Fibroblast of lung (primary cell): ENCODE measurements at places on chromosomes 6 and 20. TPM values are rescaled to one million over a fixed set of nuclear protein-coding genes. Genes with fewer than 3 reads are reported as not detected.
A peak's percentile ranks its signal among the peaks of the same experiment; 100 is the strongest.

DNA sequence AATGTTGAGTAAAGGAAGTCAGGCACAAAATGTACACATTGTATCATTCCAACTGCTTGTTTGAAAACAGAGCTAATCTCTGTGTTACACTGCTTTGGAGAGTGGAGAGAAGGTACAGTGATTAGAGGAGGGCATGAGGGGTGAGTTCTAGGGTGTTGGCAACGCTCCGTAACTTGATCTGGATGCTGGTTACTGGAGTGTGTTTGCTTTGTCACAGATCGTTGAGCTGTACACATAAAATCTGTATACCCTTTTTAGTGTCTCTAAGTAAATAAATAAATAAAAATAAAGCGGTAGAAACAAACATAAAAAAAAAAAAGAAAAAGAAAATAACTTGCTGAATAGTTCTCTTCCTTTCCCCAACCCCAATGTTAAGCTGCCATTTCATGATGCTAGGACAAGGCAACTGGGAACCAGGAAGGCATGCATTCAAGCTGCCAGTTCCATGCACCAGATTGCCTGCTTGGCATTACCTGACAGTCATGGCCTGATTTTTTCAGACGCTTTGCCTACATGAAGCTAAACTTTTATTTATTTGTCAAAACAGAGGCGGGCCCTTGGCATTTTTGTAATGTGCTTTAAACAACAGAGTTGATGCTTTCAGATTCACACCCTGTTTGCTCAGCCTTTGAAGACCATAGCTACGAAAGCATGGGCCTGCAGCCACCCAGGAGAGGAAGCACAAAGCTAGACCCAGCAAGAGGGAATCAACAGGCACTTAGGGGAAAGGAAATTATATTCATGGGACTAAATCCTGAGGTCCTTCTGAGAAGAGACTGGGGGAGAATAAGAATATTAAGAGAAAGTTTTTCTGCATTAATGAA is 21.2 kb downstream of the TNFRSF21 start:
- no peak for DNase-seq

DNA sequence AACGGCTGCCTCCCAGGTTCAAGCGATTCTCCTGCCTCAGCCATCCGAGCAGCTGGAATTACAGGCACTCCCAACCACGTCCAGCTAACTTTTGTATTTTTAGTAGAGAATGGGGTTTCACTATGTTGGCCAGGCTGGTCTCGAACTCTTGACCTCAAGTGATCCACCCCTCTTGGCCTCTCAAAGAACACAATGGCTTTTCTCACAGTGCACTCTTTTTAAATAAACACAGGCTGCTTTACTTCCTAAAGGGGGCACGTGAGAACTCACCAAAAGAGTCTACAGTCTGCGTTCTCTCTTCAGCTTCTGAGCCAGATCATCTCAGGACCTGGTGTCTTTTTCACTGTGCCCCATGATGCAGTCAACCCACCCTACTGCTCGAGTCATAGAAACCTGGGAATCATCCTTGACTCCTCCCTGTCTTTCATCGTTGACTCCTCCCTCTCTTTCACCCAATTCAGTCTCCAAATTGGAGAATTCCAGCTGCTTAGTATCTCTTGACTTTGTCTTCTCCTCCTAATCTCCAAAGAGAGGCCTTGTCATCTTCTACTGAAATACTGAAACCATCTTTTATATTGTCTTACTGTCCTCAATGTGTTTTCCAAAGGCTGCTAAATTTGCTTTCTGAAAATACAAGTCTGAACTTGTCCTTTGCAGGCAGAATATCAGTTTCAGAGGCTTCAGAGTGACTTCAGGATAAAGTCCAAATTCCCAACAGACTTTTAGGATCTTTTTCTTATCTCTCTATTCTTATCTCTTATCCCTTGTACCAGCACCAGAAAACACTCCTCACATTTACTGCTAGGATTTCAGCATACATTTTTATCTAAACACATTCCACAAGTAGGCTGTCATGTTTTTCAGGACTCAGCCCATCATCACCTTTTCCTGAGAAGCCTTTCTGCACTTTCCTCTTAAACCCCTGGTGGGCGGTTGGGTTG is 323.4 kb downstream of the SYNE1 start:
- DNase-seq: peak; percentile 25

GRCh38 chr20:62566266-62566665 is 76.0 kb upstream of the SLCO4A1 start:
- no peak for DNase-seq

UBE2V1 gene
- 31.7 and 33.4 TPM in 2 replicates for total RNA-seq

HSPA12B gene
- 0.17 and 0.77 TPM in 2 replicates for total RNA-seq
